ENCODE measurements at places on chromosomes 16 and 17. TPM values are rescaled to one million over a fixed set of nuclear protein-coding genes. Genes with fewer than 3 reads are reported as not detected.
A peak's percentile ranks its signal among the peaks of the same experiment; 100 is the strongest.

The SLC13A2 gene
- polyA plus RNA-seq: 0.52 TPM

The WSCD1 gene
- polyA plus RNA-seq: 0.10 TPM

The AARSD1 gene
- 21.3 TPM for polyA plus RNA-seq

The TERB1 gene
- not detected for polyA plus RNA-seq

The CACNB1 gene
- polyA plus RNA-seq: 0.31 TPM

The RAB40B gene
- polyA plus RNA-seq: 11.4 TPM

The TBC1D3 gene
- not detected for polyA plus RNA-seq

The ABI3 gene
- polyA plus RNA-seq: 6.0 TPM

The DUS2 gene
- 6.9 TPM for polyA plus RNA-seq

The EVI2A gene
- 1.1 TPM for polyA plus RNA-seq

The CTDNEP1 gene
- 11.0 TPM for polyA plus RNA-seq

The CUEDC1 gene
- polyA plus RNA-seq: 4.9 TPM

DNA sequence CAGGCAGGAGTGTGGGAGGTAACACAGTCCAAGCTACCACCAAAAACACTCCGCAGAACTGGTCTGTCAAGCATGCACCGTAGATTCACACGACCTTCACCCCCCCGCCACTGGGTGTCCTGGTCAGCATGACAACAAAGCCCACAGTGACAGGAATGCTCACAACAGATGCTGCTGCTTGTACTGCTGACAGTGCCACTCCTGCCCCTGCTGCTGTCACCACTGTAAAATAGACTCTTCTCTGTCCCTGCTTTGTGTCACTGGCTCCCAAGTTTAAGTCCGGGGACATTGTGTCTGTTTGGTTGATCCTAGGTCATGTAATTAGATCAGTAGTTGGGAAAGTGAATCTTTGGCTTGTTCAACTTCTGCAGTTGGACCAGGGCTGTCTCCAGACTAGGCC is 7.0 kb upstream of the ODF4 start:
- DNase-seq: no peak

GRCh38 chr16:83952587-83952939 is 477 bp upstream of the OSGIN1 start:
- DNase-seq: no peak

- no peak for DNase-seq
Observed at GRCh38 chr16:24999856-25000461, 15.2 kb downstream of the ARHGAP17 start.

DNA sequence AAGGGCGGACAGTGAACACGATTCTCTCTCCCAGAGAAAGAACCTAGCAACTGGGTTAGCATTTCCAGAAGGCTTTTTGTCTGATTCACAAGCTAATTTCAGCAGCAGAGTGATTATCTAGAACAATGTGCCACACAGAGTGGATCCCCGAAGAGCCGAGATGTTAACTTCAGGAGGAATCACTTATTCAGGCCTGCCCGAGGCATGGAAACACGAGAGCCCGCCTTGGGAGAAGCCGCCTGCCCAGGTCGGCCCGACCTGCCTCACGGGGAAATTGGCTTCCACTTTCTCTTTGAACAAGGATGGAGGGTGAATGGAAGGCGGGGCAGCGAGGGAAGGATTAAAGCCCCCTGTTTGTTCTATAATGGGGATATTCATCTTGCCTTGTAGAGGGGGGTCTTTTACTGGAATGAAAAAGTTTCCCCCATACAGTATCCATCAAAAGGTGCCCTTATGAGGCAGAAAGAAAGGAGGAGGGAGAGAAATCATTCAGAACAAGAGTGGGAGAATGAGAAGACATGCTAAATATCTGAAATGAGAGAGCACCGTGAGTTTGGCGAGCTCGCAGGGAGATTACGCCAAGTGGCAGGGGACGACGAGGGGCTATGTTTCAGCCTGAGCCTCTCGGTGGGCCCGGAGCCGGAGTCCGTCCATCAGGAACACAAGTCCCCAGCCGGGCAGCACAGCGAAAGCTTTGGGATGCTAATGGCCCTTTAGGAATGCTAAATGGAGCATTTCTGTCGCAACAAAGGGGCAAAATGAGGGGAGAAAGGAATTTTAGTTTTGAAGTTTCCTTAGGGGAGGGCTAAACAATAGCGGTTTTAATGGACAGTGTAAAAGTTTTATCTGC is 33.0 kb downstream of the NTN1 start:
- no peak for DNase-seq

DNA sequence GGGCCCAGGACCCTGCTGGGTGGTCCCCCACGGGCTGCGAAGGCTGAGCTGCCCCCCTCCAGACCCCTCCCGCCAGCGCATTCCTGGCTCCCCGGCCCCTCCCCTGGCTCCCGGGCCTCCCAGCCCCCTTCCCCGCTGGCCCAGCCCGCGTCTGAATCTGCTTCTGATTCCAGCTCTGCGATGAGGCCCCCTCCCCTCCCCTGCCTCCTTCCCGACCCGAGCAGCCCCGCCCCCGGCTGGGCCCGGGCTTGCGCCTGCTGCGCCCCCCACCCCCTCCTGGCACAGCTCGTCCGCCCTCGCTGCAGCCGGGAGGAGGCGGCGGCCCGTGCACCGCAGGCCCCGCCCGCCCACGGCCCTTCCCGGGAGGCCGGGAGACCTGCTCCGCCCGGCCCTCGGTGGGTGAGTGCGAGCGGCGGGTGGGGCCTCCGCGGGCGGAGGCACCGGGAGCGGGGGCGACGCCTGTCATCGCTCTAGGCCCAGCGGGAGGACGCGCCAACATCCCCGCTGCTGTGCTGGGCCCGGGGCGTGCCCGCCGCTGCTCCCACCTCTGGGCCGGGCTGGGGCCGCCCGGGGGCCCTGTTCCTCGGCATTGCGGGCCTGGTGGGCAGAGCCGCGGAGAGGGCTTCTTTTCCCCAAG is at the start of gene NTN3:
NTN3 (plus strand) TSS at position 282 of the 637 bp plus-strand sequence. CDS start 405 bp downstream, outside the sequence.
- no peak for DNase-seq

DNA sequence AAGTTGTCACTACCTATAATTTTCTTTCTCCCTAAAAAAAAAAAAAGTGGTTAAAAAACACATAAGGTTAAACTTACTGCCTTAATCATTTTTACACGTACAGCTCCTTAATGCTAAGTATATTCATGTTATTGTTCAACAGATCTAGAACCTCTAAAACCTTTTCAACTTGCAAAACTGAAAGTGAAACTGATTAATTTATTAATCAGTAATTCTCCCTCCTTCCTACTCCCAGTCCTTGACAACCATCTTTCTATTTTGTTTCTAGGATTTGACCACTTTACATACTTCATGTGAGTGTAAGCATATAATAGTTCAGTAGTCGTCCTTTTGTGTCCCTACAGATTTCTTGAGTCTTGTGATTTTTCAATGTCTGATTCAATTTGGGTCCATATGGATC is 251.4 kb upstream of the KIF2B start:
- no peak for DNase-seq

DNA sequence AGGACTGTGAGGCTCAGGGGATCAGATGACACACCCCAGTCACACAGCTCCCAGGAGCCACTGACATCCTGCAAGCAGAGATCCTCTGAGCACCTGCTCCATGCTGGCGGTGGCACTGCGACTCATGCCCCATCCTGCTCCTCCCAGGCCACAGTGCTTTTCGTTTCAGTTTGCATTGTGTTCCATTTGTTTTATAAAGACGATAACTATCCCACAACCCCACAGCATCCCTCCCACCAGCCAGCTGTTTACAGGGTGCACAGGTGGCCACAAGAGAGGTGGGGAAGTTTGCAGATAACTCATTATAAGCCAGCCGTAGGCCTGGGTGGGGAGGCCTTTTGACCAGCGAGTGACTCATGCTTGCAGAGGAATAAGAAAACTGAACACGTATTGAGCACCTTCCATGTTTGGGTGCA is 28.2 kb downstream of the BCO1 start:
- DNase-seq: no peak

- no peak for DNase-seq
Observed at GRCh38 chr17:75783803-75784472, 668 bp upstream of the UNK start.

DNA sequence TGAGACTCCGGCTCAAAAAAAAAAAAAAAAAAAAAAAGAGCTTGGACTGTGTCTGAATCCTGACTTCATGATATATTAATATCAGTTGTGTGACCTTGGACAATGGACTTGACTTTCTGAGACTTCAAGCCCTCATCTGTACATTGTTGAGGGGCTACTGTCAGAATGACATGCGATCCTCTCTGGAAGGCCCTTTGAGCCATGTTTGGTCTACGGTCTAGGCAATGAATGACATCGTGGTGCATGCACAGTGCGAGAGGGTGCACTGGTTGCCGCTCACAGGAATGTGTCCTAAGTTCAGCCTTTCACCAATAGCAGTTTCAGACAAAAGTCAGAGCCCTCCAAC is 43.0 kb upstream of the ZNF629 start:
- no peak for DNase-seq

- DNase-seq: no peak
Observed at GRCh38 chr17:37089956-37090355, 141.2 kb downstream of the AATF start.

DNA sequence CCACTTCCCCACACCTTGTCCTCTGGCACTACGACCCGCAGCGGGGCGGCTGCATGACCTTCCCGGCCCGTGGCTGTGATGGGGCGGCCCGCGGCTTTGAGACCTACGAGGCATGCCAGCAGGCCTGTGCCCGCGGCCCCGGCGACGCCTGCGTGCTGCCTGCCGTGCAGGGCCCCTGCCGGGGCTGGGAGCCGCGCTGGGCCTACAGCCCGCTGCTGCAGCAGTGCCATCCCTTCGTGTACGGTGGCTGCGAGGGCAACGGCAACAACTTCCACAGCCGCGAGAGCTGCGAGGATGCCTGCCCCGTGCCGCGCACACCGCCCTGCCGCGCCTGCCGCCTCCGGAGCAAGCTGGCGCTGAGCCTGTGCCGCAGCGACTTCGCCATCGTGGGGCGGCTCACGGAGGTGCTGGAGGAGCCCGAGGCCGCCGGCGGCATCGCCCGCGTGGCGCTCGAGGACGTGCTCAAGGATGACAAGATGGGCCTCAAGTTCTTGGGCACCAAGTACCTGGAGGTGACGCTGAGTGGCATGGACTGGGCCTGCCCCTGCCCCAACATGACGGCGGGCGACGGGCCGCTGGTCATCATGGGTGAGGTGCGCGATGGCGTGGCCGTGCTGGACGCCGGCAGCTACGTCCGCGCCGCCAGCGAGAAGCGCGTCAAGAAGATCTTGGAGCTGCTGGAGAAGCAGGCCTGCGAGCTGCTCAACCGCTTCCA is 2.6 kb downstream of the METTL26 start:
- no peak for DNase-seq

GRCh38 chr16:12063004-12063395 is 86.5 kb downstream of the SNX29 start:
- DNase-seq: no peak

DNA sequence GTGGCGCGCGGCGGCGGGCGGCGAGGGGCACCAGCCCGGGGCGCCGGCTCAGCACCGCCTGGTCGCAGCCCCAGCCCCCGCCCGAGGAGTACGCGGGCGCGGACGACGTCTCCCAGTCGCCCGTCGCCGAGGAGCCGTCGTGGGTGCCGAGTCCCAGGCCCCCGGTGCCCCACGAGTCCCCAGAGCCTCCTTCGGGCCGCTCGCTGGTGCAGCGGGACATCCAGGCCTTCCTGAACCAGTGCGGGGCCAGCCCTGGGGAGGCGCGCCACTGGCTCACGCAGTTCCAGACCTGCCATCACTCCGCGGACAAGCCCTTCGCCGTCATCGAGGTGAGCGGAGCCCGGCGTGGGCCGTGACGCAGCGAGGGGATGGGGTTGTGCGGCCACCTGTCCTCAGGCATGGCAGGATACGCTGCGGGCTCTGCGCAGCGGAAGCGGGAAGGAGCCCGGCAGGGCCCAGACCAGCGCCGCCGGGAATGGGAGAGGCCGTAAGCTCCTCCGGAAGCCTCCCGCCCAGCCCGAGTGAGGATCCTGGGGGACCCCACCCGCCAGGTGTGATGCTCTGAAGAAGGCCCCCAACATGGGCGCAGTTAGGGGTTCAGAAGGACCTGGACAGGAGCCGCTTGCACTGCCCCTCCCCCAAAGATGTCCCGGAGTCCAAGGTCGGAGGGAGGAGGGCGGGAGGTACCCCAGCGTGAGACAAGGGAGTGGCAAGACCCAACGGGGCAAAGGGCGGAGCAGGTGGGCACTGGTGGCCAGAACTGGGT is 522 bp downstream of the NAGS start:
- DNase-seq: no peak

- no peak for DNase-seq
Observed at GRCh38 chr17:13541032-13541480, 60.7 kb downstream of the HS3ST3A1 start.

GRCh38 chr16:69250081-69250480 is 61.1 kb upstream of the VPS4A start:
- no peak for DNase-seq

- no peak for DNase-seq
Observed at GRCh38 chr16:58848662-58849002, 114.5 kb upstream of the GOT2 start.

DNA sequence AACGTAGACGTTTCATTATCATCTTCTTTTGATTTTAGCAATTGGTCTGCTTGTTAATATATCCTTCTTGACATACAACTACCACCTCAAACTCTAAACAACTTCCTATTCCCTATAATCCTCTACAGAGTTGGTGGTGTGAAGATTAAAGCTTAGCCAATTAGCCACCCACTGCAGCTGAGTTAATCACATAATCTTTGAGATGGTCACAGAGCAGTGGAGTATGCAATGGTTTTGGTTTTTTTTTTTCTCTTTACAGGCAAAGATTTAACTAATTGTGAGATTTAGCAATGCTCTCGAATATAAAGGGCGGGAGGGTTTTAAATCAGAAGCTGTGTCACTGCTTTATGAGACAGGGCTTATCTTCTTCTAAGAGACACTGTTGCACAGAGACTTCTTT is 37.0 kb downstream of the STX8 start:
- DNase-seq: no peak

DNA sequence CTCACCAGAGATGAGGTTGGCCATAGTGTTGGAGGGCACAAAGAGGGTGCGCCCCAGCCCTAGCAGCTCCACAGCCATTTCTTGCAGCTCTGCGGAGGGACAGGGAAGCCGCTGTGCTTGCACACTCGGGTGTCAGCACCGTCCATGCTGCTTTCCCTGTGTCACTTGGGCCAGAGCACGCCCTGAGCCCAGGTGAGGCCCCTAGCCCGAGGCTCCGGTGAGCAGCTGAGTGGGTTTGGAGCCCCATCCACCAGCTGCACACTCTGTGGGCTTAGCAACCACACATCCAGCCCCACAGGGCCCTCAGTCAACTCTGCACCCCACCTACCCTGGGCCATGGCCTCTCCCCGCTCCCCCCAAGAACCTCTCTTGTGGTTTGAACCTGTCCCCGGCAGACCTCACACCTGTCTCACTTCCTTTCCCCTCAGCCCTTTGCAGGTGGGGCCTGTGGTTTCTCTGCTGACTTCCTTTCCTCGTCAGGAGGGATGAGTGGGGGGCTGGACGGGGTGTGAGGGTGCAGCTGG is 20.7 kb downstream of the TMEM235 start:
- no peak for DNase-seq

DNA sequence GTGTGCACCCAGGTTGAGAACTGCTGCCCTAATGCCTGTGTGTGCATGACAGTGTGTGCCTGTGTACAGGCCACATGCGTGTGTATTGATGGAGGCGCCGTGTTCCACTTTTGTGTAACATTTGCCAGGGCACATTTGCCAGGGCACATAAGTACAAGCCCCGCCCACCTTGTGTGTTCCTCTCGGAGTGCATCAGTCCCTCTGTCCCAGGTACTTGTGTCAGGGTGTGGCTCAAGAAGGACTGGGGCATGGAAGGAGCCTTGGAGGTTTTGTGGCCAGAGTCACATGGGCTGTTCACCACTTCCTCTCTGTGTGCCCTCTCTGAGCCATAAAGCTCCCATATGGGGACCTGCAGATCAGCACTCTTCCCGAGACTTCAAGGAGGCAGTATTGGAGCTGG is 73.9 kb downstream of the MRM1 start:
- no peak for DNase-seq

GRCh38 chr16:85974428-85975375 is 75.7 kb downstream of the IRF8 start:
- DNase-seq: no peak

- DNase-seq: peak; percentile 86
Observed at GRCh38 chr17:42180922-42181850, at the start of gene KCNH4. TSS of gene KCNH4 (minus strand) at chr17:42181142. CDS start at chr17:42180945, 197 bp downstream.
